ENCODE measurements at places on chromosomes 4 and X.
A peak's percentile ranks its signal among the peaks of the same experiment; 100 is the strongest.

GRCh38 chr4:55435141-55435841 lies 39.5 kb downstream of the TMEM165 start:
- no peak for DNase-seq

DNA sequence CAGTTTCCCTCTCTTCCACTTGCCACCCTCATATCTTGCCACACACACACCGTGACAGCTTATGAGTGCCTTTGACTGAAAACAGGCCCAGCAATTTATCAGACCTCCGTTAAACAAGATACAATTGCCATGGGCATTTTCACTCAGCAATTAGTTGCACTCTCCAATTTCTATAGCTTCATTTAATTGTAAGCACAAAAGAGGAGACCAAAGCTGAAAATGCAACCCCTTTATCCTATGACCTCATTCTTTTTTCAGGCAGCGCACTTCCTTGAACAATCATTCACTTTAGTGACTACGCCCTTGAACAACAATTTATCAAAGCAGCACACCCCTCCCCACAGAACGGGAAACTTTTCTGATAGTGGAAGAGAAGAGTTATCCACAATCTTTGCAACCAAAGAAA lies 4.1 kb downstream of the POF1B start:
- no peak for DNase-seq

- no peak for DNase-seq
These were observed 26.8 kb upstream of the GRXCR1 start for GRCh38 chr4:42865572-42866189.

- no peak for DNase-seq
These were observed 9.2 kb upstream of the RNF150 start for GRCh38 chr4:141142423-141142822.

DNA sequence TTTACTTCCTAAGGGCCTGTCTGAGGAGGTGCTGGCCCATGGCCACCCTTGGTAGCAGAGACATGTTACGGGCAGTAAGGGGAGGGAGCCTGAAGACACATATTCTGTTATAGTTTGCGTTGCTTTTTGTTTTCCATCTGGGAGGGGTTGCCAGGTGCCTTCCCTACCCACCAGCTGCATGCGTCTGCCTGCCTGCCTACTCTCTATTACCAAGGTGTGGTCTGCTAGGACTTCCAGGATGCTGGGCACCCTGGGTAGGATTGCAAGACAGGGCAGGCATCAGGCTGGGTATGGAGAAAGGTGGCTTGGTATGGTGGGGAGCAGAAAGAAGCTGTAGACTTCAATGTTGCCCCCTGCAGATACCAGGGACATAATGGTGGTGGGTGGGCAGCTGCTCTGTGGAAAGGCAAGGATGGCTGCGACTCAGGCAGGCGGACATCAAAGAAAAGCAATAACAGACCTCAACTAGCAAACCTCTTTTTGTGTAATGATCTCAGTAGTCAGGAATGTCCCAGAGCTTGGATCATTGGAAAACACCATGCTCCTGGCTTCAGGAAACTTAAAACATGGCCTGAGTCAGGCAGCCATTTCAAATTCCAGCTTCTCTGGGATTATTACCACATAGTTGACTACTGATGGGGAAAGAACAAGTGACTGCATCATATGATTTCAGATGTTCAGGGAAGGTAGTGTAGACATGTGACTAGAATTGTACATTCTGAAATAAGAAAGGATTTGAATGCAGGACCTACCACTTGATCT lies 67.8 kb downstream of the HOPX start:
- no peak for DNase-seq

DNA sequence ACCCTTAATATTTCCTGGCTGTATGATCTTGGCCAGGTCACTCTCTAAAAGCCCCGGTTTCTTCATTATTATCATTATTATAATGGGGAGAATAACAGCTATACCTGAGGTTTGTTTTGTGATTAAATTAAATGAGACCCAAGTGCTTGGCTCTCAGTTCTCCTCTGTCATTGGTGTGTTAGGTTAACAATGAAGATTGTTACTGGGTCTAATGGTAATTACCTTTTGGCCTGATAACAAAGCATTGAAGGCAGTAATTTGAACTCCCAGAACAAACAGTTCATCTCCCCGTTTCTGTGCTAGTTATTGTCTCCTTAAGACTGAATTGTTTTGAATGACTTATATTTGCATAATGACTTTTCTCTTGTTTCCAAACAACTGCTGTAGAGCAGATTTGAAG lies 6.8 kb upstream of the ANAPC4 start:
- DNase-seq, result no peak

- DNase-seq, result no peak
These were observed 45.6 kb downstream of the GPC3 start for GRCh38 chrX:133939655-133940302.

- DNase-seq, result no peak
These were observed 101.8 kb downstream of the SH3KBP1 start for GRCh38 chrX:19785647-19786046.

DNA sequence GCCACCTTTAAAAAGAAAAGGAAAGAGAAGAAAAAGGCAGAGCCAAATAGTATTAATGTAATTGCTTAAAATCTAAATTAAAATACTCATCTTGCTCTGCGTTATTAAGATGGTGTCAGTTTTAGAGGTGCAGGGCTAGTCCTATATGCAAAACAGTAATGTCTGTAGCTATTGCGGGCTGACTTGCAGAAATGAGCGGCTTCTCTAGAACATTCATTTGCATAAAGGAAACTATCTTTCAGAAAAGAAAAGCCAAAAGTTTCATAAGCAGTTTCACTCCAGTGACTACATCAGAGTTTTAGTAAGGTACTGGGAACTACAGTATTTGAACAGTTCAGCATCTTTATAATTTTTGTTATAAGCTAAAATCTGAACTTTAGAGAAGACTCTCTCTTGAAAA lies 6.0 kb downstream of the SMAD1 start:
- DNase-seq, result no peak

- DNase-seq, result no peak
These were observed 37.3 kb upstream of the NMU start for GRCh38 chr4:55673424-55673823.

DNA sequence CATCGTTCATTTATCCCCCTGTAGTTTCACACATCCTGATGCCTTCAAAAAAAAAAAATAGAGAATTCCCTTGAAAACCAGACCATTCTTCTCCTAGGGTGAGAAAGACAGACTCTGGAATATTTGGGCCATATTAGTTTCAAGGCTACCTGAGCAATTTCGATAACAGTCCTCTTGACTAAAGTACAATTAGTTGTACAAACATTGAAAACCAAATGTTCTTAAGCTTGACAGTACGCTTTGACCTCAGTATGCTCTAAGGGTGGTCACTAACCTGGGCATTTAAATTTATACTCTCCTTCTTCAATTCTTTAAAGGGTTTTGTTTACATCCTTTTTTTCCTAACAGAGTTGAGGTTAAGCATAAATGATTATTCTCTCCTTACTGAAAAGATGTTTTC lies 364.6 kb upstream of the FTHL17 start:
- DNase-seq, result no peak

- DNase-seq, result no peak
These were observed 579.7 kb downstream of the SPRY1 start for GRCh38 chr4:123976285-123976684.

DNA sequence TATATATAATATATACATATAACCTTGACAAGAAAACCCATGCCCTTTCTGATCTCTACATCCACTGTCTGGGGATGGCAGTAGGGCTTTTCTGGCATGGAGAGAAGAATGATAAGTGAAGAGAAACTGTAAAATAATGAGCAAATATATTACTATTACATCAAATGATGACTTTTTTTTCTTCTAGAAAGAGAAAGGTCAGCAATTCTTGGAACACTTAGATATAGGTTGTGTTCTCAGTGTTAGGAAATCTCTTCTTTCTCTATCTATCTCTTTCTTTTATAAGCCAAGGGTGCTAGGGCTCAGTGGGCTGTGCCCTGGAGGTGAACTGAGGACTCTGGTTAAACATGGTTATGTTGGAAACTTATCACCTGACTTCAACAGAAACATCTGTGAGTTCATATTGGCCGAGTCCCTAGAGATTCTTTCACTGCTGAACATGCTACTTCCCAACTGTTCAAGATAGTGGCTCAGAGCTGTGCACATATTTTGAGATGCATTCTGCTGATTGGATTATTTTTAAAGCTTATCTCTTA lies 265.1 kb downstream of the GBA3 start:
- no peak for DNase-seq

DNA sequence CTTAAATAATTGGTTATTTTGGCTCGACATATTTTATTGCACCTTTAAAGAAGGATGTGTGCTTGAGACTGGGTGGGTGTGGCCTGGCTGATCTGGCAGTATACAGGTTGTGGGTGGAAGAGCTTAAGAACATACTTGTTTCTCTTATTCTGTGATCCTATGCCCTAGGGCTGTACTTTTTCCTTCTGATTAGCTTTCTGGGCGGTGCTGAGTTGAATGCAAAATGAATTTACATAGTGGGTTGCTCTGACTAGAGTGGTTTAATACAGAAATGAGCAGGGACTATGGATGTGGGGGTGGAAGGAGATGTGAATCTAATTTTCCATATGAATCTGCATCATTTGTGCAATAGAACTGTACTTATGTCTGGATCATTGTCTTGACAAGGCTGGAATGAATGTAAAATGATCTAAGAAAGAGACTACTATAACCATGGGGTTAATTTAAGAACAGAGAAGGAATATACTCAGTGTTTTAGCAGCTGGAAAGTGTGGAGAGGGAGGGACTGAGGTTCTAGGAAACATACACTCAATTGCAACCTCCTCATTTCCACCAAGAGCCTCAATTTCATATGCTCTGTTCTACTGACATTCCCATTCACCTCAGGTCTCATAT lies 73.7 kb downstream of the RLIM start:
- no peak for DNase-seq

GRCh38 chr4:38803833-38804653 lies 548 bp downstream of the TLR1 start:
- no peak for DNase-seq

GRCh38 chr4:103067841-103068547 lies 8.6 kb downstream of the SLC9B2 start:
- DNase-seq, result no peak

GRCh38 chr4:122879001-122879400 lies 43.4 kb downstream of the NUDT6 start:
- DNase-seq, result no peak

DNA sequence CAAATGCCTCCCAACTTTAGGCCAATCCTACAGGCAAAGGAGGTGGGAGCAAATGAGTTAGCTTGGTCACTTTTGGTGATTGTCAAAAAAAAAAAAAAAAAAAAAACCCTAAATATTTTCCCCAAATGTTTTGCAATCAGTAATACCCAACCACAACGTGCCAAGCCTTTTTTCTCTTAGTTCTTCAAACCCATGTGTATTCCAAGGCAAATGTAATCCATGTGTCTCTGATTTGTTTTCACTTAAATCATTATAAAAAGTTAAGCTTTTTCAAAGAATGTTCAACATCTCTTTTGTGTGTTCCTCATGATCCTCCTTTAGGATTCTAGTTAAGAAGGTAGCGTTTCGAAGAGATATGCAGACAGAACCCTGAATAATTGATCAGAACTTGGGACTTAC lies 328.4 kb downstream of the PAPSS1 start:
- DNase-seq, result no peak

- DNase-seq, result no peak
These were observed 514.7 kb upstream of the SPANXN1 start for GRCh38 chrX:144732588-144732987.

GRCh38 chr4:165684177-165684805 lies 188.7 kb upstream of the TLL1 start:
- DNase-seq, result no peak

- no peak for DNase-seq
These were observed 786.1 kb upstream of the AADAT start for GRCh38 chr4:170875868-170876267.

DNA sequence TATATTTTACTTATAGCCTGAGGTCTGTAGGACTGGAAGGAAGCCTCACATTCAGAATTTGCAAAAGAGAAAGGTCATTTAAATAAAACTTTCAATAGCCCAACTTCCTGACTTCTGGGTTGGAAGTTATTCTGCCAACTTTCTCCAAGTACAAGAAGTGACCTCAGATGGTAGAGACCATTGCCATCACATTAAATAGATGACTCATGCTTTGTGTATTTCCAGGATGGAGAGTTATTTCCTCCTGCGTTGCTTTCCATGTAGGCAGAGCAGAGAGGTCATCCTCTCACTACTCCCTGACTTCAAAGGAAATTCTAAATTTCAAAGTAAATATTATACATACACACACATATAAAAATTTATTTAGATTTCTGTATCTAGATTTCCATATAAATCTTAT lies 73.0 kb upstream of the NR3C2 start:
- DNase-seq, result no peak

- DNase-seq, result peak; percentile 47
These were observed 333.1 kb downstream of the IL1RAPL1 start for GRCh38 chrX:28920153-28920943.

DNA sequence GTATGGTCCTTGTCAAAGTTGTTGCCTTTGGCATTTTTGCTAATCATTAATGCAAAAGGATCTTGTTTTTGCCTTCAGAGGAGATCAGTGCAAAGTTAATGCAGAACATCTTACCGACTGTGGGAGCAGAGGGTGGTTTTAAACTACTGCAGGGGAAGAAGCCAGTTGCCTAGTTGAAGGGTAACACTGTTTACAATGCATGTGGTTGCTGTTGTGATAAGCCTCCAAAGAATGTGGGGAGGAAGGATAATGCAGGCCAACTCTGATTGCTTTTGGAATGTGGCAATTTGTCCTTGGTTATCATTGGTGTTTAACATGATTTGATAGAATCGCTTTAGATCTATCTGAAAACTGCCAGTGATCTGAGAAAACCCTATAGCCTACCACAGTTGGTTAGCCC lies 204.3 kb upstream of the TLL1 start:
- DNase-seq, result no peak

- DNase-seq, result no peak
These were observed 30.9 kb downstream of the SLAIN2 start for GRCh38 chr4:48372272-48372671.

- DNase-seq, result no peak
These were observed 41.2 kb downstream of the PIR start for GRCh38 chrX:15451913-15452312.

GRCh38 chr4:104451573-104451972 lies 43.1 kb downstream of the CXXC4 start:
- DNase-seq, result no peak

DNA sequence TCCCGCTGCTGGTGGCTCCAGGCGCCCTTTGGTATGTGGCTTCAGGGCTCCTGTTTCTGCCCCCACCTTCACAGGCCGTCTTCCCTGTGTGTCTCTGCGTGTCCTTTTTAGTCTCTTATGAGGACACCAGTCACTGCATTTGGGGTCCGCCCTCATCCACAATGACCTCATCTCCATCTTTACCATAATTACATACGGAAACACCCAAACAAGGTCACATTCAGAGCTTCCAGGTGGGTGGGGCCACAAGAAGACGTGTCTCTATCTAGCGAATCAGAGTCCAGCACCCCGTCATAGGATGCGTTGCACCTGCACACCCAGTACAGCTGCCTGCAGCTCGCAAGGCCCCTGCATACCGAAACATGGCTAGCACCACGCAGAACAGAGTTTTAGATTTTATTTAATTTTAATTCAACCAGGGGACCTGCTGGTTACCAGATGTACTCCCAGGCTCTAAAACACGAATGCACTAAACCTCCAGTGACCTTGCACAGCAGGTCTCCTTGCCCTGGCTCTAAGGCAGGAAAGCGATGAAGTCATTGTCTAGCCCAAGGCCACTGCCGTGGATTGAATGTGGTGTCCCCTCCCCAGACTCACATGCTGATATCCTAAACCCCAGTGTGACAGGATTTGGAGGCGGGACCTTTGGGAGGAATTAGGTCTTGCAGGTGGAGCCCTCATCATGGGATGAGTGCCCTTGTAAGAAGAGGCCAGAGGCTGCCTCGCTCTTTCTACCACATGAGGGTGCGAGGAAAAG lies 30.3 kb downstream of the ABLIM2 start:
- no peak for DNase-seq

All from NCI-H2107 (cell line).